ENCODE measurements at places on chromosomes 12 and 14.

- no peak for DNase-seq
Observed at GRCh38 chr14:104267895-104268294, 129.5 kb downstream of the KIF26A start.

DNA sequence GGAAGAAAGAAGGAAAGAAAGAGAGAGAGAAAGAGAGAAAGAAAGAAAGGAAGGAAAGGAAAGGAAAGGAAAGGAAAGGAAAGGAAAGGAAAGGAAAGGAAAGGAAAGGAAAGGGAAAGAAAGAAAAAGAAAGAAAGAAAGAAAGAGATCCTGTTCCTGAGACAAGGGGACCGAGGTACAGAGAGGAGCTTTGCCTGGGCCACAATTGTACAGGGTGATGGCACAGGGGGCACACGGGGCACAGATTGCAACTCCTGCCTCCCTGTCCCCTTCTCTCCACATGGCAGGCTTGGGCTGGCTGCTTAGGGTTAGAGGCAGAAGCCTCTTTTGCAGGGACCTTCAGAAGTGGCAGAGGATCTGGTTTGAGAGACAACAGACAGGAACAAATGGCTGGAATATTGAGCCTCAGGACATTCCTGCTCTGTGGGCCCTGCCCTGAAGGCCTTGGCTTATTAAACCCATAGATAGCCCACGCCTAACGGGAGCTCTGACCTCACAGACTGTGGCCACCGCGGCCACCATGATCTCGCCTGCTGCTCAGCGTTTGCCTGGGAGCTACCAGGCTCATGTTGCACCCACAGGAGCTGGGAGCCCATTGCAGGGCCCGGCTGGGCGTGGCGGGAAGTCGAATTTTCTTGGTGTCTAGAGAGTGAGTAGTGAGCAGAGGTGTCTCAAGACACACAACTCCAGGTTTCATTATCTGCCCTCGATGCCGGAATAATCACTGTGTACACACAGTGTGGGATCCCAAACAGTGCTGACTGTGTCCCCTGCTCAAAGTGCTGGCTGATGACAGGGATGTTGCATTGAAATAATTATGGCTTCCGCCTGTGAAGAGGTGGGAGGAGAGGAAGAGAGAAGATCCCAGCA is 147.9 kb upstream of the NCOR2 start:
- peak; percentile 48 for DNase-seq

DNA sequence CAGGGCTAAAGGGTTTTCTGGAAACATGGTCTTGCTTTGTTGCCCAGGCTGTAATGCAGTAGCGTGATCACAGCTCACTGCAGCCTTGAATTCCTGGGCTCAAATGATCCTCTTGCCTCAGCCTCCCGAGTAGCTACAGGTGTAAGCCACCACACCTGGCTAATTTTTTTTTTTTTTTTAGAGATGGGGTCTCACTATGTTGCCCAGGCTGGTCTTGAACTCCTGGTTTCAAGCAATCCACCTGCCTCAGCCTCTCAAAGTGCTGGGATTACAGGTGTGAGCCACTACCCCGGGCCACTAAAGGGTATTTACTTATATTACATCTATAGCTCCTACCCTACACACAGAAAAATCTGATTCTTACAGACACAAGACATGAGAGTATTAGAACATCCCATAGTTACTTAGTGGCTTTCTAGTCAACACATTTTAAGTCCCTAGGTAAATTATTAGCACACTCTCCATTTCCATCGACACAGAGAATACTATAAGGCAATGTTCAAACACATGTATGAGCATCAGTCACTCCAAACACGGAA is 6.2 kb upstream of the DCAF11 start:
- DNase-seq, result no peak

DNA sequence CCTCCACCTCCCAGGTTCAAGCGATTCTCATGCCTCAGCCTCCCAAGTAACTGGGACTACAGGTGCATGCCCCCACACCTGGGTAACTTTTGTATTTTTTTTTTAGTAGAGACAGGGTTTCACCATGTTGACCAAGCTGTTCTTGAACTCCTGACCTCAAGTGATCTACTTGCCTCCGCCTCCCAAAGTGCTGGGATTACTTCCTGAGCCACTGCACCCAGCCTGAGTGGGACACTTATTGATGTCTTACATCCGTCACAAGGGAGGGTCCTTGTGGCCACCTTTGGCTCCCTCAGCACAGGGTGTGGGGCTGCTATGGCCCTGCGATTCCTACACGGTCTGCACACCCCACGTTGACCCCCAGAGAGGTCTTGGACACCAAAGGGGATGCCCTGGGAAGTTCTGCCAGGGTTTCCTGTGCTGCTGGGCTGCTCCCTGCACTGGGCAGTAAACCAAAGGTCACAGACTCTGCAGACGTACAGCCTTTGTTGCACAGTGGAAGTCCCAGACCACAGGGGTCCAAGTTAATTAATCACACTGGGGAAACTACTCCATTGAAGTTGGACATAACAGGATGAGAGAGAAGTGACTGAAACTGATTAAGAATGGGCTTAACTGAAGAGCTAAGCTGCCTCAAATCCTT is 95.7 kb downstream of the SAMD4A start:
- DNase-seq, result no peak

DNA sequence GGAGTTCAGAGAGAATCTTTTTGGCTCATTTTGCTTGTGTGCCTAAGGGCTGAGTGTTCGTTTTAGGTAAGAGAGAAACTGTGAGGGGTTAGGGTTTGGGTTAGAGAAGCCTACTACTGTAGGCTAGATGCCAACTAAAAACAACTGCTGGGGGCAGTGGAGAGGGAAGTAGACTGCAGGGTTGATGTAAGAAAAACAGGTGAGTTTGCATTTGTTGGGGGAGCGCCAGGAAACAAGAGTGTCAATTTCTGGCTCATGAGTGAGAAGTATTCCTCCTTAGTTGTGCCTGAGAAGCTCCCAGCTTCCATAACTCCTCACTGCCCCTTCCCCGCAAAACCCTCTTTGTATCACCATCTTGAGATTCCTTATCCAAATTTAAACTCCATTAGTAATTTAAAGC is 92.3 kb downstream of the DERA start:
- no peak for DNase-seq

- DNase-seq, result no peak
Observed at GRCh38 chr14:60964904-60965303, 16.0 kb downstream of the TRMT5 start.

- no peak for DNase-seq
Observed at GRCh38 chr14:23021434-23021833, 11.5 kb upstream of the C14orf93 start.

DNA sequence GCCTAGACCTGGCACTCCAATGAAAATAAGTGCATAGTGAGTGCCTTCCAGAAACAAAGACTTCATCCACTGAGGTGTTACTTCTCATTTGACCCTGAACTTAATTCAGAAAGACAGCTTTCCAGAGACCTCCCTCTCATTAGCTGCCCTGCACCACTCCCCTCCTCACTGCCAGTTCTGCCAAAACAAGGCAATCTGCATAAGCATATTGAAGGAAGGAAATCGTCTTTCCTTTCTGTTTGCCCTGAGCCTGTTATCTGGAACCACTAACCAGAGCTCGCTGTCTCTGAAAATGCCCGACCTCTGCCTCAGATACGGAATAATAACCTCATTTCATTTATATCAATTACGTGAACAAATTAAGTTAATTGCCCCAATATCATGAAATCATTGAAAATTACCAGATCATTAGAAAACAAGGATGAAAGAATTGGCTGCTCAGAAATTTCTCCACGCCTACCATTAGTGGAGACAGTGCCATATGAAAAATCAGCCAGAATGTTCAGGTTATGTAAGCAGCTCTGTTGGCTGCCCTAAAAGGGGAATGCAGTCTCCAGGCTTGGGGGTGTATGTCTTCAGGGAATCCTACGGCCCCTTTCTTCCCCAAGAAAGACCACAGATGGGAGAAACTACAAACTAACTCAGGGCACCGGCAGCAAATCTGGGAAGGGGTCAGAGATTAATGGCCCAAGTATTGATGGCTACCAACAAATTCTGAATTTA is 149.9 kb upstream of the FKBP4 start:
- no peak for DNase-seq

DNA sequence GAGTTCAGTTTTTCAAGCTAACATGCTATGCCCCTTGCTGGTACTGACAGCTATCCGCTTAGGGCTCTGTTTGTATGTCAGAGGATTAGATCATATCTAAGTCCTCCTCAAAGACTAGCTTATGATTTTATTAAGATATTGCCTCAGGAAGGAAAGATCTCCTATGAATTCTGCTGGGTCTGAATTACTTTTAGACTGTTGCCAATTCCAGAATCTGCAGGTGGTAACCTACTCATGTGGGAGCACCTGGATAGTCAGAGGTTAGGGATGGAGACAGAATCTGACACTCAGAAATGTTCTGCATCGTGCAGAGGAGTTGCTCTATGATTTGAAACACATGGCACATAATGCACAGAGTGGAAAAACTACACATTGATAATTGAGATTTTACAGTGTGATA is 843.4 kb downstream of the SLC6A15 start:
- DNase-seq, result no peak

DNA sequence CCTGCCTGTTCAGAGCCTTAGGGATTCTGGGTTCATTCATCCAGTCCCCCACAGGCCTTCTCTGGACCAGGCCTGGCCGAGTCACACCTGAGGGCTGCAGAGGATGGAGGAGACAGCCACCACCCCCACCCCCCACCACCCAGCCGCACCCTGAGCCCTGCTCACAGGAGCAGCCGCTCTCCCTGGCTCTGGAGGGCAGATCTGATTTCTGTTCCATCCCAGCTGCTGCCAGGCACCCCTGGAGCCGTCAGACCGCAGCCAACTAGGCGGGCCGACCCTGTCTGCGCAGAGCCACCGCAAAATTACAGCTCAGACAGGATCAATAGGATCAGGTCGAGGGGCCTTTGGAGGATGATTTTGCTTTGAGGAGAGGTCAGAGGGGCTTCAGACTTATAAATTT is 154.6 kb upstream of the MYL2 start:
- no peak for DNase-seq

- peak; percentile 63 for DNase-seq
Observed at GRCh38 chr12:109597795-109598427, 24.3 kb downstream of the MVK start.

GRCh38 chr14:75459099-75459741 is 31.4 kb downstream of the JDP2 start:
- peak; percentile 8 for DNase-seq

DNA sequence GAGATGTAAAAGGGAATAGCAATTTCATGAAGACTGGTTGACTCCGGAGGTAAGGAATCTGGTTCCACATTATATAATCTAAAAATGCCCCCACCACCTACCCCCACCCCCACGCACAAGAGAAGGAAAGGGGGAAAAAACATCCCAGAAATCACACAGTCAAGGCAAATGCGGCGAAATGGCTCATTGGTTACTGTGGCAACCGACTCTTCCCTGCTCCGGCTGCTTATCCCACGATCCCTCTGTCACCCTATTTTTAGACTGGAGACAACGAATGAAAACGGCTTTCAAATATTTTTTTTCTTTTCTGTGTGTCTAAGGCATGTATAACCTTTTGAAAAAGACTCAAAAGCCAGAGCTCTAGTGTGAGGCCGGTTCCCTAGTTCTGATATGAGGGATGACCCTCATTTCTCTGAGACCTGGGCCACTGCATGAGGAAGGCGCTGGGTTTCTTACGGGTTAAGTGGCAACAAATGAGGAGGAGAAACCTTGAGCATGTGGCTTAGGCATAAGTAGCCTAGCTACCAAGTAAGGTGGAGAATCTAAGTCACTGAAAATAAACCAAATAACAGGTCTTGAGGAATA is 148.3 kb upstream of the GRIN2B start:
- DNase-seq, result no peak

GRCh38 chr12:93375906-93376305 is 1.8 kb upstream of the NUDT4 start:
- DNase-seq, result no peak

DNA sequence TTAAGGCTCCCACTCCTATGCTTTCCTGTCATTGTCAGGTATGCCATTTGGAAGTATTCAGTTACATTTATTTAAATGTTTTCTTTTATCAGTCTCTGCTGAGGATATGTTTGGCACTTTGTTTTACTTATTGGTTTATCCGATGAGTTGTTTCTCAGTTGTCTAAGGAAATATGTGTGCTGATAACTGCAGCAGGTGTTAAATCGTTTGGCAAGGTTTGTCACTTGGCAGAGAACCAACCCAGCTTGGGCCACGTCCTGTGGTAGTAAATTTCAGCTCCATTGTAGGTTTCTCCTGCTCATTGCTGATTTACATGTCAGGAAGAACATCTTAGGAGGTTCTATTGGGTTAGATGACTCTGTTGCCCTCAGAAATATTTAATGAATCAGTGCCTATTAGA is 22.0 kb upstream of the MGST1 start:
- DNase-seq, result peak; percentile 69

DNA sequence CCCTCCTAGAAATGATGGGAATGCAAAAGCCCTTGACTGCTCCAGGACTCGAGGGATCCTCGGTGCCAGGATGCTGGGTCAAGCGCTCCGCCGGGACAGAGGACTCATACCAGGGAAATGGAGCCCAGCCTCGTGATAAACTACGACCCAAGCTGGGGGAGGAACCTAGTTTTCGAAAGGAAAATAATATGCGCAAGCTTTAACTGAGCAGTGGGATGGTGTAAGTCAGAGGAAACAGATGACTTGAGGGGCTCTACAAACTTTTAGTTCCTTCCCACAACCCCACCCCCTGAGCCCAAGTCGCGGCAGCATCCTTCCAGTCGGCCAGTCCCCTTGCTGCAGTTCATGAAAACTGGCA is 654 bp upstream of the SUPT16H start:
- peak; percentile 23 for DNase-seq

DNA sequence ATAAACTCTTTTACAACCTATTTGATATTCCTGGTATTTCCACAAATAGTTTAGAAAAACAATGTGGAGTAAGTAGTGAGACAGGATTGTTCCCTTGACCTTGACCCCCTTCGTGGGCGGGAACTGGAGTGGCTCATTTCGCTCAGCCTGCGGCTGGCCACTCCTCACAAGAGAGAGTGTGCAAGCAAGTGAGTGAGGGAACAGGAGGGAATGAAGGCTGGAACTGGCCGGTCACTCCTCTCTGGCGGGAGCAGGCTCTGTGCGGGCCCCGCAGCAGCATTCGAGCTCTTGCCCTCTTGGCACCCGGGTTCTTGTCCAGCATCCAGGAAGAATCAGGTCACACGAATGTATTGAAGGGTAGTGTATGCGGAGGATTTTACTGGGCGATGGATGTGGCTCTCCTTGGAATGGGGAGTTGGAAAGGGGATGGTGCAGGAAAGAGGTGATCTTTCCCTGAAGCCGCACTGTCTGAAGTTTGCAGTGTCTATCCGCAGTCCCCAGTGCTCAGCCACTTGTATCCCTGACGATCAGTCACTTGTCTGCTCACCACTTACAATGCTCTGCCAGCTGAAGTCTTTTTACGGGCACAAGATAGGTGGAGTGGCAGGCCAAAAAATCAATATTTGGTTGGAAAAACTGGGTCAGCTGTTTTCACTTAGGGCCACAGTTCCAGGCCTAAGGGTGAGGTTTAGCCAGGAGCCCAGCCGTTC is 28.0 kb upstream of the TXNRD1 start:
- DNase-seq, result peak; percentile 69

GRCh38 chr12:54301428-54302048 is 723 bp upstream of the NFE2 start:
- no peak for DNase-seq

DNA sequence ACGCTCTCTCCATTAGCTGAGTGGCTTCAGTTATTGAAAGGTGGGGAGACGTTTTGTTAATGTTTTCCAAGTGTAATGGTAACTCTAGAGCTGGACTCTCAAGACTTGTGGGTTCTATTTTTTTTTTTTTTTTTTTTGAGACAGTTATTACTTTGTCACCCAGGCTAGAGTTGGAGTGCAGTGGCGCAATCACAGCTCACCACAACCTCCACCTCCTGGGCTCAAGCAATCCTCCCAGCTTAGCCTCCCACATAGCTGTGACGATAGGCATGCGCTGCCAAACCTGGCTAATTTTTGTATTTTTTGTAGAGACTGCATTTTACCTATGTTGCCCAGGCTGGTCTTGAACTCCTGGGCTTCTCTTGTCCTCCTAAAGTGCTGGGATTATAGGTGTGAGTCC is 26.2 kb downstream of the ATF1 start:
- no peak for DNase-seq
